T-helper 1 cell (primary cell): ENCODE measurements at places on chromosomes 2 and 18.
A peak's percentile ranks its signal among the peaks of the same experiment; 100 is the strongest.

DNA sequence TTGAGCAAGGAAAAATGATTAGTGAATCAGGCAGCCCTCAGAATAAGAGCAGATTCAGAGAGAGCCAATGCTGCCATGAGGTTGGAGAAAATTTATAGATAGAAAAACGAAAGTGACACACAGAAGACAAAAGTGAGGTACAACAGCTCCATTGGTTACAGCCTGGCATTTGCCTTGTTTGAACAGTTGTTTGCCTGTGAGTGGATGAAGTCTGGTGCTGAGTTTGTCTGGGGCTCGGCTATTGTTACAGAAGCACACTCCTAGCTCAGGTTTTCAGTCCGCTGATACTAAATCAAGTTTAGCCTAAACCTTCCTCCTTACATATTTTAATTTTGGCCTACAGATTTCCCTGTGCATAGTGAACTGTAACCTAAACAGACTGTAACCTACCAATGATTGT, 387.8 kb upstream of the RAB12 start:
- DNase-seq = no peak

DNA sequence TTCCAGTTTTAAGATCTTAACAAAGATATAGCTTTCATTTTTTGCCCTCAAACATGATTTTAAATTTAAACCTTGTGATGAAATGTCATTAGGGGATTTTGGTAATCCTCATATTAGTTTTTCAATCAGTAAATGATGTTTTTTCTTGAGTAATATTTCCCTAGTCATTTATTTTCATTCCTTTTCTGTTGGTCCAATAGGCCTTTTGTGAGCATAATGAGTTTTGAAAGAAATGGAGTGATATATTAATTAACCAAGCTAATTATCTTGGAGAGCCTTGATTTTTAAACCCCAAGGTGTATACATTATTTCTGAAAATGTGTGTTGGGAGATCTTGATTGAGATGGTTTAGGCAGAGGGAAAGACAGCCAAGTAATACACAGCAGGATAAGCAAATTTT, 46.3 kb downstream of the DCC start:
- no peak for DNase-seq

DNA sequence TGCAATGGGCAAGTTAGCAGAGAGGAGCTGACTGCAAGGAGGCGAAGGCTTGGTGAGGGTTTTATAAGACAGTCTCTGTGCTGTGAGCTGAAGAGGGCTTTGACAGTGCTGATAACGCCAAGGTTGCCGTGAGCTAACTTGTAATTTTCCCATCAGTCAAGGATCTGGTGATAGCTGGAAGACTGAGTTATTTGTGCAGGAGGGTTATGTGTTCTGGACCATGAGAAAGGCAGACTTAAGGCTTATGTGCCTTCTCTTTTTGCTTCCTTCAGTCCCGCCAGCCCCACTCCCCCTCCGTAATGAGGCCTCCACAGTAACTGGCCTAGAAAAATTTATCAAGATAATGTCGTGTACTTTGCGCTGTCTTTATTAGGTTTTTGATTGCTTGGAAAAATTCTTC, 94.6 kb downstream of the RTP5 start:
- no peak for DNase-seq

DNA sequence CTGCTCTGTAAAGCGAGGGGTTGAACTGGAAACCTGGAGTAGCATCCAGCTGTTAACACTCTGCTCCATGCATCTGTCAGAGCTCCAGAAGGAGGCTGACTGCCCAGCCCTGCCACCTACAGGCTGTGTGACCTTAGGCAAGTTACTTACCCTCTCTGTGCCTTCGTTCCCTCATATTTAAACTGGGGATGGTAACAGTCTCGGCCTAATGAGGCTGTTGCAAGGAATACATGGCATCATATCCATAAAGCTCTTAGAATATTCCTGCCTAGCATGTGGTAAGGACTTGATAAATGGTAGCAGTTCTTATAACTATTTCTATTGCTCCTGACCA, 80.6 kb downstream of the LRRFIP1 start:
- DNase-seq = no peak

DNA sequence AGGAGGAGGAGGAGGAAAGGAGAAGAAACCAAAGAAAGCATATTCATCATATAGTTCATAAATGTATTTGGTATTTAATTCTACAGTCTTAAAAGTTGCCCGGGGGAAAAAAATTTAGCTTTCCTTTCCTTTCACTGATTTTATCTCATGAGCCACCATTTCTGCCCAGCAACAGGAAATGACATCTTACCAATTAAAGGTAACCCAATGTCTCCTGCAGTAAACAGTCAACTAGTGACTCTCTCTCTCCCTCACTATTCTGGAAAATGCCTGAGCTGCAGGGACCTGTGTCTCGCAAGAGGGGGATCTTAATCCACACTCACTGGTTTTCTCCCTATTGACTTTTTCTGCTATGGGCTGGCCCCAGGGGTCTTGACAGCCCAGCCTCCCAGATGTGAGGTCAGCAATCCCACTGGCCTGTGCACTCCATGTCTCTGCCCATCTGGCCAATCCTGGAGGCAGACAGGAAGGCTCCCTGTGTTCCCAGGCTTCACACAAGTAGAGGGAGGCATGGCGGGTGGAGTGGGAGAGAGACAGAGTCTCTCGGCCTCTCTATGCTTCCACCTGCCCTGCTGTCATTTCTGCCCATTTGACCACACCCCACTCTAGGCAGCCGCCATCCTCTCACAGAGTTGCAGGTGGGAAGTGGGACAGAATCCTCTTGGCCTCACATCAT, 85.4 kb upstream of the CABLES1 start:
- no peak for DNase-seq

DNA sequence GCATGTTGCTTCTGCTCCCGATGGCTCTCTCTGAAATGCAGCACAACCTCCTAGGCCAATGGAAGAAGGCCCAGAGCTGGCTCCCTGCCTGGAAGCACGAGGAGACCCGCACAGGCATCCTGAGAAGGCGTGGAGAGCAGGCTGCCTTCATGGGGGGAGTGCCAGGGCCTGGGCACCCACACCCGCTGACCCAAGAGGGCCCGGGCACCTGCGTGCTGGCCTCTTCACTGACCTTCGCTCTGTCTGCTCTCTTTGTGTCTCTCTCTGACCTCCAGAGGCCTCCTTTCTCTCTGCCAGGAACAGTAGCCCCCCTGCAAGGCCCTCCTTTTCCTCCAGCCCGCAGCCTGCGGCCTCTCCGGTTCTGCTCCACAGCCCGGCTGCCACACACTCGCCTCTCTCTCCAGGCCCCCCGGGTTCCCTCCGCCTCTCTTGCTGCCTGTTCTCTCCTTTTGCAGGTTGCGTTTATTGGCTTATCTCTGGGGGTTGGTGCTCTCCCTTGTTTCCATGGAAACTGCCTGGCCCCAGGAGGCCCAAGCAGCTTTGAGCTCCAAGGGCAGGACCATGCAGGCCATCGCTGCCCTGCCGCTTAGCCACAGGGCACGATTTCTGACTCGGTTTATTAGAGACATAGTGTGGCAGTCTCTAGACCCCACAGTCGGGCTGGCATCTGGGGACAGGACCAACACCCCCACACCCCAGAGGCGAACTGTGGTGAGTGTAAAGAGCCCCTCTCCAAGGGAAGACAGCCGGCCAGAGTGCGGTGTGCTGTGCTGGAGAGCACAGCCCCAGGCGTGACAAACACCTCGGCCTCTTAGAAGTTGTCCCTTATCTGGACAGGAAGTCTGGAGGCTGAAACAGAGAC, 1.7 kb downstream of the MZT2B start:
- DNase-seq = no peak

DNA sequence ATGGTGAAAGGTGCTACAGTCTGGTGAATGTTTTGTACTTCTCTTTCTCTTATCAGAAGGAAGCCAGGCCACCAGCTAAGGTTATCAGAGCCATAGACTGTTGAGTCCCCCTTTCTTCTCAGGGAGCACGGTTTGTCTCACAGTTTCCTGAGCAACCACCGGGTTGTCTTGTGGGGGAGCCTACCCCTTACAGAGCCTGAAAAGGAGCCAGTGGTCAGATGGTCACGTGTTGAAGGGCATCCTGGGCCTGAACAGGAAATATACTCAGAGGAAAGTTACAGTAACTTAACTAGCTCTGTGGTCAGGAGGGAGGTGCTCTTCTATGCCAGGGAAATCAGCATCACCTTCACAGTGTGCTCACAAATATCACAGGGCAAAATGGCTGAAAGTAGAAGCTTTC, 11.6 kb downstream of the CD28 start:
- DNase-seq = peak; percentile 24

DNA sequence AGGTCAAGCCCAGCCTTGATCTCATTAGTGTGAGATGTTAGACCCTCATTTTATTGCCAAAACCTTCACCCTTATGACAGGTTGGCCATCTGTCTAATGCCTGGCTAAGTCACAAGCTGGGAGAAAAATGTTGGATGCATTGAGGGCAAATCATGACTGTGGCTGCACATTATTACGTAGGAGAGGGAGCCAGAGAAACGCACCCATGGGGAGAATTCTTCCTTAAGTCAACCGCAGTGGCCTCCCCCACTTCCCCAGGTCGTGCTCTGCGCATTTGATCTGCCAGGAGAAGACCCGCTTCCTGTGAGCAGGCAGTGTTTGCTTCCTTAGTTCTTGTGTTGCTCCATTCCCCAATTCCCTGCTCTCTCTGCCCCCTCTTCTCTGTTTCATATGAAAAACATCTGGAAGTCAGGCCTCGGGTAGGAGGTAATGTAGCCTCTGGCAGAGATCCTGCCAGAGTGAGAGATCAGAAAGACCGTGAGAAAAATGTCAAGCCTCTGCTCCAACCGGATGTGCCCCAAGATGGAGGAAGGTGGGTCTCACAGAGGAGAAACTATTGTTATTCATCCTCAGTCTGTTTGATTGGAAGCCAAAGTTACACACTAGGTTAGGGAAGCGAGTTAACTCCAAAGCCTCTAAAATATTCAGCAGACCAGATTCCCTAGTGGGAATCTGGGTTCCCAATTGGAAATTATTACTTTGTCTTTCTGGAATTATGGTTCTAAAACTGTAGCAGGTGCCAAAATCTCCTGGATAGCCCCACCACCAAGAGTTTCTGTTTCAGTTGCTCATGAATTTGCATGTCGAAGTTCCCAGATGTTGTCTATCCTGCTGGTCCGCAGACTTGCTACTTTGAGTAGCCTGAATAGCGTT, 144.3 kb upstream of the PELI1 start:
- no peak for DNase-seq

DNA sequence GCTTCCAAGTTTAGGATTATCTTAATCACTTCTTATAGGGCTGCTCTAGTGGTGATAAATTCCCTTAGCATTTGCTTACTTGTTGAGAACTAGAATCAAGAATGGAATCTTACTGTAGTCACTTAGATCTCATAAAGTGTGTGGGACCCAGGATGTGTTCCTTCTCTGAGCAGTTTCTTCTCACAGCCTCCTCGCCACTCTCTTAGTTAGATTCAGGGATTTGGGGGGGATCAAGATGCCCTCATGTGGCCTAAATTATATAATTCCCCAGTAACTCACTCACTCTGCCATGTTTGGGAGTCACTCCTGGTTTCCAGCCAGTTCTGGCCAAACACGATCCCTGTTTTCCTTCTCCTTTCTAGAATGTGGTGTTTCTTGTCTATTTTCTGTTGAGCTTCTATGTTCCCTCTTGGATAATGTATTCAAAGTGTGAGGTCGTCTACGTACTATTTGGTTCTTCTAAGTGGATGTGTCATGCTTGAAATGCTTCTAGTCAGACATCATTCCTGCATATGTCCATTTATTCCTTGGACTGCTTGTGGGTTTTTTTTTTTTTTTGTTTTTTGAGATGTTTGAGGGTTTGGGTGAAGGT, 414.9 kb upstream of the SYT4 start:
- no peak for DNase-seq

GRCh38 chr2:230708204-230708603, 4.4 kb upstream of the CAB39 start:
- DNase-seq = no peak

DNA sequence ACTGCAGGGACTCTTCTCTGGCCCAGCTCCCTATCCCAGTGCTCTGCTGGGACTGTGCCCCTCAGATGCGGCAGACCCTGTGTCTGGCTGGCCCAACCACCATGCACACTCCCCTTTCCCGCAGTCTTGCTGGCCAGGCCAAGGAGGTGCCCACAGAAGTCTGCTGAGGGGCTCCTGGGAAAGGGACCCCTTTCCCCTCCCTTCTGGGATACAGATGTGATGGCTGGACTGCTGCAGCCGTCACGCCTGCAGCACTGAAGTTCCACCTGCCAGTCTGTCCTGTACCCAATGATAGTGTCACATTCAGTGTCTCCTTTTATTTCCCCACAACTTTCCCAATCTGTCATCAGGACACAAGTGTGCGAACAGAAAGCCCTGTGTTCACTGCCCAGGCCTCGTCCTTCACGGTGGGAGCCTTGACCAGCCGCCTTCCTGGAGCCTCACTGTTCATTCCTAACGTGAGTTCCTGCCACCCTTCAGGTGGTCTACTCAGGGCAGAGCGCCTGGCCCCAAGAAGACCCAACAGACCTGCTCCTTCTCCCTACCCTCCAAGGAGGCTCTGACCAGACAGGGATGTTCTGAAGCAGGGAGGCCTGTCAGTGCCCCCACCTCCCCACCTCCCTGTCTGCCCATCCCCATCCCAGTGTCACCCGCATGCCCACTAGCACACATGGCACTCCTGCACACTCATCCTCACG, 47.1 kb downstream of the ANKMY1 start:
- no peak for DNase-seq

- no peak for DNase-seq
Measured at GRCh38 chr2:67289921-67290371, 107.2 kb upstream of the ETAA1 start.

DNA sequence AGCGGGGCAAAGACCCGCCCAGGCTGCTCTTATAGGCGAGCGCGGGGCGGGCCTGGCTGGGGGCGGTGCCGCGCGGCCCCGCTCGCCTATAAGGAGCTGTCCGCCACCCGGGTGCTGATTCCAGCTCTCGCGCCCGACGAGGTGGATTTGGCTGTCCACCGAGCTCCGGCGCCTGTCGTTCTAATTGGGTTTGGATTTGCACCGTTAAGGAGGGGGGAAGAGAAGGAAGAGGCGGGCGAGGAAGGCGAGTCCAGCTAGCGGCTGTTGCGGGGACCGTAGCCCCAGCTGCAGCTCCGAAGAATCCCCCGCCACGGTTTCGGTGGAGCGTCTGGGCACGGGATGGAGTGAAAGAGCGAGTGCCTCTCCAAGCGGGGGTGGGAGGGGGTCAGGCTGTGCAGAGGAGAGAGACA, at the start of gene CNTNAP5:
Gene CNTNAP5, plus strand, starts transcription at position 117 of the 410 bp plus-strand sequence. CDS start 364 bp downstream, outside the sequence.
- DNase-seq = no peak

DNA sequence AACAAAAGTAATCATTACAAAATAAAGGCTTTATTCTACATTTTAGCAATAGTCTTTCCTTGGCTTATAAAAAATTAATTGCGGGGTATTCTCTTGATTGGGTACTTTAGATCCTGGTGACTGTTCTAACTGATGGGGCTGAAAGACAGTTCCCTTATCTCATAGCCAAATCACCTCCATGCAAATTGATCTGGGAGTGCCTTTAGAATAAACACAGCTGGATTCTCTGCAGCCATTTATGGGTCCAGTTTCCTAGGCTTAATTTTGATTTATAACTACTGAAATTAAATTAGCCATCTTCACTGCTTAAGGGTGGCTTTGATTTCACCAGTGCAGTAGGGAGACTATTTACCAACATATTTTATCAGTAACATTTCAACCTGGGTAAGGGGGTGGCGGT, 337.1 kb downstream of the NRXN1 start:
- DNase-seq = no peak
